ENCODE measurements at places on chromosomes 6 and 20. TPM values are rescaled to one million over a fixed set of nuclear protein-coding genes. Genes with fewer than 3 reads are reported as not detected.

PSMB8 gene
- total RNA-seq = 43.5 TPM

GINS1 gene
- 7.1 TPM for total RNA-seq

MYH7B gene
- not detected for total RNA-seq

MYB gene
- total RNA-seq = not detected

ECT2L gene
- total RNA-seq = not detected
